ENCODE measurements at places on chromosomes 5 and 9. TPM values are rescaled to one million over a fixed set of nuclear protein-coding genes. Genes with fewer than 3 reads are reported as not detected.

Gene CARD9
- 0.26 TPM for total RNA-seq

Gene NR5A1
- 0.75 TPM for total RNA-seq

Gene IFNK
- not detected for total RNA-seq

GRCh38 chr5:57383093-57383861 is 99.3 kb downstream of the ACTBL2 start:
- no peak for DNase-seq

DNA sequence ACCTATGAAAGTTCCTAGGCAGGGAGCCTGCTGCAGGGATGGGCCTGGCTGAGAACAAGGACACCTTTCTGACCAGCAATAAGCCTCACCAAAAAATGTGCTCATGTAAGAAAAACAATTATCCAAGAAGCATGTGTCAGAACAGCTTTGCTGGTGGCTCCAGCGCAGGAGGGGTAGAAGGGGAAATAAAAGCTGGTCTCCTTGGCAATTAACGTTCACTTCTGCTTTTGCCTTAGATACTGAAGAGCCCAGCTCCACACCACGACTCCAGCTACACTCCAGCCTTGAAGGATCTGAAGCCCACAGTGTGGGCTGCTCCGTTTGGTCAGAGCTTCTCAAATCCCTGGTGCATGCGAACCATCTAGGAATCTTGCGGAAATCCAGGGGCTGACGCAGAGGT is 107.6 kb upstream of the PHYKPL start:
- no peak for DNase-seq

DNA sequence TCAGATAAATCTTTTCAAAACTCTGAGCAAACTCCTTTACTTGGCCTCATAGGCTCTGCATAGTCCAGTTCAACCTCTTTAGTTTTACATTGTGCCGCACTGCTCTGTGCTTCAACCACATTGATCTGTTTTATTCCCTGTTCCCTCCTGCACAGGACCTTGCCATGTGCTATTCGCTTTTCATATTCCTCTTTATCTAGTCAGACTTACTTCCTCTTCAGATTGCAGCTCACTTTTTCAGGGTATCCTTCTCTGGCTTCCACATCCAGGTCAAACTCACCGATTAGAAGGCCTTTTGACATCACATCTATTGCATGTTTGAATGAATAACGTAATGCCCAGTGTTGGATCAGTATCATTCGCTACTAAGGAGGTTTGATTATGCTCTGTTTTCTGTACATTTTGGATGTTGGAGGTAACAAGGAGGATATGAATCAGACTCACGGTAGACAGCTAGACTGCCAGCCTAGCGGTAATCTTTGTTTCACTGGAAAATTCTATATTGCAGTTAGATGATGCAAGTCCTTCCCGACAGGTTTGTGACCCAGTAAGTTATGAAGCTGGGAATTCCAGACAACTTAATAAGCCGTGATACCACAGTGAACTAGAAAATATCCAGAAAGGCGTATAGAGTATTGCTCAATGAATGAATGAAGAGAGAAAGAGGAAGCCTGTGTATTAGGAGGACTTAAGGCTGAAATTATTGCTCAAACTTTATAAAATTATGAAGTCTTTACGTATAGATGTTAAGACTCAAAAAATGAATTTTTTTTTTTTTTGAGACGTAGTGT is 65.7 kb downstream of the IQGAP2 start:
- no peak for DNase-seq

DNA sequence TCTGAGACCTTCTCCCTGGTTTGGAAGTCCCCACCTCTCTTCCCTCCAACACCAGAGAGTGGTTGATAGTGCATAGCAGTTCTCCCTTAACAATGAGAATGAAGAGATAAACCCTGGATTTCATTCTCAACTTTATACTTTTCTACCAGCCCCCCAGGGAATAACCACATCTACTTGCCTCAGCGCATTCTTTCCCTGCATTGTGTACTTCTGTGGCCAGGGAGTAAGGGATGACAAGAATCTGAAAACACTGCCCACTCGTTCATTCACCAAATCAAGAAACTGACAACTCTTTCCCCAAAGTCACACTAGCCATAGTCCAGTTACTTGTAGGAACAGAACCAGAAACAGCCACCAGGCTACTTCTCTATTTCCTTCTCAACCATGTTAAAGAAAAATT is 46.0 kb upstream of the SPIN1 start:
- no peak for DNase-seq

DNA sequence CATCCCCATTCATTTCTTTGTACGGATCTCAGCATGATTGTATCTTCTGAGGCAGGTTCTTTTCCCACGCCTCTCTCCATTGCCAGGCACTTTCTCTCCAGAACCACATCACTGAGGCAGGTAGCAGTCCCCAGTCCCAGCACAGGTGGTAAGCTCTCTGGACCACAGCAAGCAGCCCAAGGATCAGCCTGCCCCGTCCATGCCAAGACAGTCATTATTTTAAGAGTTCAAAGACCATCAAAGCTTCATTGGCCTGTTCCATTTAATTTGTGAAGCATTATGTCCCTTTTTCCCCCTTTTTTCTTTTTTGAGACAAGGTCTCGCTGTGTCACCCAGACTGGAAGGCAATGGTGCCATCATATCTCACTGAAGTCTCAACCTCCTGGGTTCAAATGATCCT is 171.7 kb downstream of the AUH start:
- DNase-seq = no peak

- DNase-seq = no peak
Measured at GRCh38 chr5:14695152-14695551, 30.6 kb downstream of the OTULIN start.

- DNase-seq = no peak
Measured at GRCh38 chr5:65919773-65920172, 6.6 kb upstream of the ERBIN start.

DNA sequence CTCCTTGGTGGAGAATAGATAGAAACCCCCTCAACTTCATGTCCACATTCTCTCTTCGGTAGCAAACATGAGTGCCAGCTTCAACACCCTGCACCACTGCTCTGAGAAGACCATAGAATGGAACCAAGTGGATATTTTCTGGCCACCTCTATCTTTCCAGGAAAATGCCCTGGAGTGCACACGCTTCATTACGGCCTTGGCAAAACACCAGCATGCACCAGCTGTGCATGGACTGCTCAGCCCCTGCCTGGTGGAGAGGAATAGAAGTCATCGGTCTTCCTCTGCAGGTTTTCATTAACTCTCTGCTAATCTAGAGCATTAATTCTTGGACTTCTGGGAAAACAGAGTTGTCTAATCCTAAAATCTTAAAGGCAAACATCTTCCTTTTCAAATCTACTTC is 211.6 kb upstream of the TMEM161B start:
- no peak for DNase-seq

DNA sequence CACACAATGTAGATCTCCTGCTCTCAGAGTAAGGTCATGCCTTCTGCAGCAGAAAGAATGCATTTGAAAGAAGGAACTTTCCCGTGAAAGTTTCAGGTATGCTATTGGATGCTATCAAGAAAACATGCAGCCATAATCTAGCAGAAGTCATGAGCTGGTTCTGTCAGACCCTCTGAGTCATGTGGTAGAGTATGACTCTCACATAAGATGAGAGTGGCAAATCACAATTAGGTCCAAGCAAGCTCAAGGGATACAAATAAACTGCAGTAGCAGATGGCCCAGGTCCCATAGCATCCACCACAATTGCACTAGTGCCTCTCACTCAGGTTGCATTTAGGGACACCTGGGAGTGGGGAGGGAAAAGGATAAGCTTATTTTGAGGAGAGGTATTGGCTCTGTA is 292.8 kb downstream of the ASTN2 start:
- DNase-seq = no peak

Data from psoas muscle (tissue), 8 donors.